ENCODE measurements at places on chromosomes 16 and 17.

GRCh38 chr17:79082311-79083190 lies 7.9 kb downstream of the ENGASE start:
- DNase-seq, result peak; percentile 56

DNA sequence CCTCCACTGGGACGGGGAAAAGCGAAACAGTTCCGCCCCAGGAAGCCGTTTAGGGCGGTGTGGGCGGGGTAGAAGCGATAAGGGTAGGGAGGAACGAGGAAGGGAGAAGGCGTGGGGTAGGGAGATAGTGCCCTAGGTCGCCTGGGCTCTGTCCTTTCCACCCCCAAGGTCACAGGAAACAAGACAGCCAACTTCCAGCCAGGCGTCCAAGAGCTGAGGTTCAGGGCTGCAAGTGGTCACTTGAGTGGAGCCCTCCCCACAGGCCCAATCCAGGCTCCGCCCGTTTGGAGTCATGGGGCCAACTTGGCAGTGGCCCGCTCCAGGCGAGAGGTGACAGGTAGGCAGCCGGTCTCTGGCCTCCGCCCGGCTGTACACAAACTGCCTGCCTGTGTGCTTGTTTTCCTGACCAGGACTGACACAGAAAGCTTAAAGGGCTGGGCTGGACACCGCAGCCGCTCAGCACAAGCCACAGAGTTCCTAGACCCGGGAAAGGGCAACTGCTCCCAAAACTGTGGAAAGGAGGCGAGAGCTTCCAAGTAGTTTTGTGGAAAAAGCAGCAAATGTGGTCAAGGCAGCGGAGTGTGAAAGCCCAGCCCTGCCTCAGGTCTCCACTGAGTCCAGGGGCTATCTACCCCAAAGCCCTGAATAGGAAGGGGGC lies at the start of gene RILP:
RILP (minus strand) TSS at position 23 of the 658 bp plus-strand sequence. CDS start 62 bp downstream, outside the sequence.
- no peak for DNase-seq

DNA sequence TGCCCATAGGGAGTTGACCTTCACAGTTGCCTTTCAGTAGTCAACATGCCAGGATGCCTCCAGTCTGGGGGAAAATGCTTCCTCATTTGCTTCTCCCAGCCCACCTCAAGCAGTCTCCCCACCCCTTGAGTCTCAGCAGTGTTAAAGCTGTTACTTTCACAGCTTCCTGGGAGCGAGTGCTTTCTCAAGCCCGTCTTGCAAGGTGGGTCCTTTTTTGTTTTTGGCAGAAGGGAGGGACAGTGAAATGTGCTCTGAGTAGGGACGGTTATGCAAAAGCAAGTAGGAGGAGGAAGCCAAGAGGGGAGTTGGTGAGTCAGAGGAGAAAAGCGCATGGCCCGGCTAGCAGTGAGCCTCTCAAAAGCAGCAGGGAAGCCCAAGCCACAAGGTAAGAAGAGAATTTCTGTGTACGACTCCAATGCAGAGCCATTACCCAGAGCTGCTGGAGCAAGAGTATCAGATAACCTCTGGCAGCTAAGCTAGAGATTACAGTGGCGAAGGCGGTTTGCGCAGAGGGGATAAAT lies at the start of gene CHST4:
CHST4 (plus strand) TSS at position 316 of the 521 bp plus-strand sequence. CDS start 10,252 bp downstream, outside the sequence.
- DNase-seq, result no peak

DNA sequence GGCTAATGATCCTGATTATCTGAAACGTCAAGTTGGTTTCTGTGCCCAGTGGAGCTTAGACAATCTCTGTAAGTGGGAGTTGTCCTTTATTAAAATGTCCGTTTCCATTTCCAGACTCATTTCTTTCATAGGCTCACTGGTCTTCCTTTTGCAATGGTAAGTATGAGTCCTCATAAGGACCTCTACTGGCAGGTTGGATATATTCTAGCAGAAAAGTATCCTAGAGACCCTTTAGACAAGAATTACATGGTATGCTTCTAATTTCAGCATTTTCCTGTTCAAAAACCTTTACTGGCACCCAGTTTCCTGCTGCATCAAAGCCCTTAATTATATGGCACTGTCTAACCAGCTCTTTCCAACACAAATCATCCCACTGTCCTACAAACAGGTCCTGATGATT lies 28.1 kb upstream of the ARL2BP start:
- no peak for DNase-seq

DNA sequence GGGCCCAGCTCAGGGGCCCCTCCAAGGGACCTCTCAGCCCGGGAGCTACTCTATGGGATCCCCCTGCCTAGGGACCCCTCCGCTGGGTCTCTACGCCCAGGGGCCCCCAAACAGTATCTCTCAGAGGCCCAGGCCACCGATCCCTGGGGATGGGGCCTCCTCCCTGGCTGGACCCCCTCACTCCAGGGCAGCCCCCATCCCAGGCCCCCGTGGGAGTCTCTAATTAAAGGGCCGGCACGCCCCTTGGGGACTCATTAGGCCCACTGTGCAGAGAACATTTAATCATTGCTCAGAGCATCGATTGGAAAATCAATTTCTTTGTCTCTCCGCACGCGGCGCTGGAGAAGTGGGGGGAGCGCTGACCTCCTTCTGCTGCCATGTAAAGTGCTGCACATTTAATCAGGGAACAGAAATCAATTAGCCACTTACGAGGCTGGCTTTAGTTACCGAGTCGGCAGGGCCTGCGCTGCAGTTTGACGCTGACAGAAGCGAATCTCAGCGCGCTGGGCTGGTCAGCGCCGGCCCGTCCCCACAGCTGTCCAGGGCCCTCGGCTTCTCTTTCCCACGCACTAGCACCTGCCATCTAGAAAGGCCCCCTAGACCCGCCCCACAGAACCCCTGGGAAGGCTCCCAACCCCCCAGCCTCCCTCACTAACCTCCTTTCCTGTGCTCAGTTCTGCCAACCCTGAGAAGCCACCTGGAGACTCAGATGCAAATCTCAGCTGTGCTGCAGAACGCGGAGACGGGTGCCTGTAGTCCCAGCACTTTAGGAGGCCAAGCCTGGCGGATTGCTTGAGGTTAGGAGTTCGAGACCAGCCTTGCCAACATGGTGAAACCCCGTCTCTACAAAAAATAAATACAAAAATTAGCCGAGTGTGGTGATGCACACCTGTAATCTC lies 20.2 kb upstream of the C1QL1 start:
- DNase-seq, result no peak

DNA sequence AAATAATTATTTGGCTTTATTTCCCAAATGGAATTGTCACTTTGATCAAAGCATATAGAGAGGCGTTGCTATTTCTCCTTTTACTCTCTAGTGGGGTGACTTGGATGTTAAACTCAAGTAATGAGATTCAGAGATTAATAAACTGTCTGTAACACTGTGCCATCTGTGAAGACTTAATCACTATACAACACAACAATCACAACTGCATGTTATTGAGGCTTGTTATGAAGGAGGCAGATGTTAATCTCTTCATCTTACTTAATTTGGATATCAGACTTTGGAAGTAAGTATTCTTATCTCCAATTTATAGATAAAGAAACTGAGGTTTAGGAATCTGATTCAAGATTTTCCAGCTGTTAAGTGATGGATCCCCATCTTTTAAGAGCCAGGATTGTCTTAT lies 132.5 kb downstream of the CNTNAP4 start:
- no peak for DNase-seq

- DNase-seq, result no peak
Measured at GRCh38 chr16:87471278-87472141, 21.3 kb downstream of the ZCCHC14 start.

DNA sequence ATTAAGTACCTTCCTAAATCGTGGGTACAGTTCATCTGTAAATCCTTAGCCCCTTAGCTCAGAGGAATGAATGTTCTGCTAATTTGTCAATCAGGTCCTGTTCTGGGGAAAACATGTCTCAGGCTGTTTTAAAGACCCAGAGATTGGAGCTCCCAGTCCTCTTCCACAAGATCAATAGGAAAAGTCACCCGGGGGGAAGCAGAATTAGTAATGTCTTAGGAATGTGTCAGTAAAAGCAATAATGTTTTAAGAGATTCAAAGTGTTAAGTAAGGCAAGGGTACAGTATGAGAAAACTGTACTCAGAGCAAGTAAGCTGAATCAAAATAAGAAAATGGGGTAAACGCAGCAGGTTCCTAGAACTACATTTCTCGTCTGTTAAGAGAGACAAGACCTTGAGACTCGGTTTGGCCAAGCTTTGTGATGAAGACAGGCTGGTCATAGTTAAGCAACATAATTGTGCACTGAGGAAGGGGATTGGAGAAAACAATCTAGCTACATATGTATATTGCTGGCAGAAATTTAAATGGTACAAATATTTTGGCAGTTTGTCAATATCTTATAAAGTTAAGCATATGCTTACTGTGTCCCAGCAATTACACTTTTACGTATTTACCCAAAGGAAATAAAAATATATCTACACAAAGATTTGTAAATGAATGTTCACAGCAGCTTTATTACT lies 192.9 kb upstream of the C17orf78 start:
- DNase-seq, result no peak

GRCh38 chr17:80793851-80794267 lies 197.8 kb upstream of the CHMP6 start:
- DNase-seq, result no peak

DNA sequence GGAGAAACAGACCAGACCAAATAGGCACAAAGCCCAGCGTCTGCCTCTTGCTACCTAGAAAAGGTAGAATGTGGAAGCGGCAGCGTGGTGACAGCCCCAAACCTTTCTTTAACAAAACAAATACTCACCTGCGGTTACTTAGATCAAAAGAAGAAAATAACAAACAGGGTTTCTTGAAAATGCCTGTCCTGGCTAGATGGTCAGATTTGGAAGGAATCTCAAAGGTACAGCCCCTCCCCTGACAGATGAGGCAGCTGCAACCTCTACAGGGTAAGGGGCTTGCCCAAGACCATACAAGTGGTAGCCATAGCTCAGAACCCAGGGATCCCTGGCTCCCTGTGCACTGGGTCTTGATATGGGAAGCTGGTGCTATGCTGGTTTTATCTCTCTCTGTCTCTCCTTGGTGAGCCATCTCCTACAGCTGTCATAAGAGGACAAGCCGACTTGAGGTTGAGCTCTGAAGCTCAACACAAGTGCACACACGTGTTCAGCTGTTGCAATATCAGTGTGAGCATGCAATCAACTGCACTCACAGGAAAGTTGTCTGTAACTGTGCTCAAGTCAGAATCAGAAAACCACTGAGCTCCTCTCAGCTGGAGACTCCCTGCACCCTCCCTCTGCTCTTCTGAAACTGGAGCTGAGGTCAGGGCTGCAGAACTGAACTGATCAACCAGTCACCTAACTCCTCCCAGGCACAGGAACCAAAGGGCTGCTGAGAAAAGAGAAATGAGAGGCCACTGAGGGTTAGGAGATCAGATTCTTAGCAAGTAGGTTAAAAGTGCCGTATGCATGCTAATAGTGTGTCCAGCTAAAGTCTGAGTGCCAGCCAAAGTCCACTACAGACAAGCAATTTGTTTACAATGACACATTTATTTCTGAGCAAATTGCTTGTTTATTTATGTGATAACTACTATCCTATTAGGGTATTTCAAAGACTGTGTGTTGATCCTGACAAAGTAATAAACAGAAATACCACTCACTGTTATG lies 6.1 kb upstream of the RNF157 start:
- DNase-seq, result no peak

DNA sequence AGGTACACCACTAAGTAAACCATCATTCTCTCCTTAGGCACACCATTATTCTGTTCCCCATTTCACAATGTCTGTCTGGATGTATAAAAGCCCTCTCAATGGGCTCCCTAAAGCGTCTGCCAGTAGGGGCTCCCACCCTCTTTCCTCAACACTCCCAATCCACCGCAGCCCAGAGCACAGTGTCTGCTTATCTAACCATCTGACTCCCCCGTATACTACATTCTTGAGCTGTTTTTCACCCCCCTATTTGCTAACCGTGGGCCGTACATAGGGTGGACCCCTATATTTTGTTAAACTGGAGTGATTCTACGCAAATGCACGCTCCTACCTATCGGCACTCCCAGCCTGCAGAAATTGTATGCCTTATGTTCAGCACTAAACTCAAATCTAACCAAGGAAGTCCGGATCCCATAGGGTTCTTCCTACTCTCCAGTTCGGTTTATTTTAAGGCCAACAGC lies 685 bp upstream of the PSMD3 start:
- DNase-seq, result peak; percentile 21

DNA sequence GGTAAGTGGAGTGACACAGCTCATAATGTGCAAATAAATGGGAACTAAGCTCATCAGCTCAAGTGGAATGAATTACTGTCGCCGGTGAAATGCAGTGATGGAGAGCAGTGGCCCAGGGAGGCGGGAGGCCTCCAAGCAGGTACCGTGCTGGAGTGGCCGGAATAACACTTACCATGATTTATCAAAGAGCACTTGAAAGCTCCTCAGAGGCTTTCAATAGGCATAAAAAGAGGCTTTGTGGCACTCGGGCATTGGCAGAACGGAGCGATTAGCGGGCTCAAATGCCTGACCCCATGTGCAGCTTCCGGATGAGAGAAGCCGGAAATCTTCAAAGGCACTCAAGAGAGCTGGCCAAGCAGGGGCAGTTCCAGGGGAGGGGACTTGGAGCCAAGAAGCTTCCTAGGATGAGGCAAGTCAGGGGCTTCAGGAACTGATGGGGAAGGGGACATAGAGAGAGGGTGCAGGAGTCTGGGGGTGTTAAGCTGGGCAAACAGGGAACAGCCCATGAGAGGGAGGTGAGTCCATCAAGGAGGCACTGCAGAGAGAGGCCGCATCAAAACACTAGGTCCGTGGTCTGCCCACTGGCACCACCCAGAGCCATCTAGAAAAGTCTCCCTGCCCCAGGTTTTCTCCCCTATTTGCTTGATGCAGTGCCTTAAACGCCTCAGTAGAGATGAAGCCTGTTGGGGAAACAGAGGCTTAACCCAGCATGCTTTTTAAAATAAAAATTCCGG lies 144.0 kb upstream of the IRX6 start:
- DNase-seq, result no peak

DNA sequence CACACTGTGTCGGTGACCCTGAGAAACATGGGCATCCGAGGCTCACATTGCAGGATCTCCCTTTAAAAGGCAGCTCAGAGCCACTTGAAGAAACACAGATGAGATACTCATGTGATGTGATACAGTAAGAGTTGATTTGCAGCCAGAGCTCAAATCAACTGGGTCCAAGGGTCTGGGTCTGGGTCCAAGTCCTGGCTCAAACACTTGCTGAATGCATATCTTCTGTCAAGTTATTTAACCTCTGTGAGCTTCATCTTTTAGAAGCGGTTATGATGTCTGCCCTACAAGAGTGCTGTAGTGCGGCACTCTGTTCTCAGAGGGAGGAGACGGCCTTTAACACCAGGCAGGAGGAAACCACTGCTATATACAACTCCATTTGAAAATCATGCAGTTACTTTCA lies 6.4 kb downstream of the KRT38 start:
- DNase-seq, result no peak

GRCh38 chr16:84007965-84008364 lies 34.6 kb downstream of the SLC38A8 start:
- no peak for DNase-seq

DNA sequence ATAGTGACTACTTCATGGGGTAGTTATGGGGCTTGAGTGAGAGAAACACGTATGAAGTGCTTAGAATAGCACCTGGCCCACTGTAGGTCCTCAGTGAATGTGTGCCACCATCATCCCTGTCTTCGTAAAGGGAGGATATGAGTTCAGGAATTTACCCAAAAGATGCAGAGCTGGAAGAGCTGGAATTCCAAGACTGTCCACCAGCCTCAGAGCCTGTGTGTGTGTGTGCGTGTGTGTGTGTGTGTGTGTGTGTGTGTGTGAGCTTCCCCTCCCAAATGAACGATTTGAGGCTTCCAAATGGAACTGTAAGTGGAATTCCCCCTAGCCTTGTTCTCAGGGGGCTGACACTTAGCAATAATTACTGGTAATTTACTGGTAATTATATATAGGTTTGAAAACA lies 27.3 kb downstream of the WFDC1 start:
- no peak for DNase-seq

GRCh38 chr17:77729587-77729986 lies 228.9 kb upstream of the TNRC6C start:
- DNase-seq, result no peak

- no peak for DNase-seq
Measured at GRCh38 chr16:86685076-86685475, 106.7 kb downstream of the FOXL1 start.

- no peak for DNase-seq
Measured at GRCh38 chr17:50090971-50091917, 3.9 kb upstream of the PDK2 start.

All from stimulated activated CD4-positive, alpha-beta T cell treated with anti-CD3 and anti-CD28 coated beads, Interleukin-4, amount 100 ng/mL, for 1 hour (primary cell).